RPMI8226 (cell line): ENCODE measurements at places on chromosomes 3 and 15.

DNA sequence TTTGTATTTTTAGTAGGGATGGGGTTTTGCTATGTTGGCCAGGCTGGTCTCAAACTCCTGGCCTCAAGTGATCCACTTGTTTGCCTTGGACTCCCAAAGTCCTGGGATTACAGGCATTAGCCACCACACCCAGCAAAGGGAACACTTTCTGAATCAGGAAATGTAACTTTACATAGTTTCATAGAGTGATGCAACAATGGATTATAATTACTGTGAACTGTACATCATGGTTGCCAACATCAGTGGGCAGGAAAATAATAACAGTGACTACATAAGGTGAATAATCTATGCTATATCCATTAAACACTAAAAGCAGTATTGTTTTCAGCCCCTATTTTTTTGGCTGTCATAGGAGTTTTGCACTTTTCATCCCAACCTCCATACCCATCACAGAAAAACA, 5.0 kb upstream of the KPNA1 start:
- DNase-seq: no peak

DNA sequence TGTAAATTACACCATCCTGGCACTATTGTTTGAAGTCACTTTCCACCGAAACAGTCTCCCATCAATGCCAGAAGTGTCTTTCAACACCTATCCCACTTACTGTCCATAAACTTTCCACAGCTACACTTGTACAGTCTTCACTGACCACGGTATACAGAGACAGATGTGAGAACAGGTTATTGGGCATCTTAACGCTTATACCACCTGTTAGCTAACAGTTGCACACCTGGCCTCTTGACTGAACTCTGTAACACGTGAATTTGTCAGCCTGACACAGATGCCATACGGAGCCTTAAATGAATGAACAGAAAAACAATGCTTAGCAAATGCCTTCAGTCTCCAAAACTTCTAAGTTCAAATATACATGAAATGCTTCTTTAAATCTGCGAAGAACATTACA, 440.5 kb downstream of the SHQ1 start:
- no peak for DNase-seq

- no peak for DNase-seq
These were observed 51.2 kb upstream of the HERC1 start for GRCh38 chr15:63884953-63885352.

DNA sequence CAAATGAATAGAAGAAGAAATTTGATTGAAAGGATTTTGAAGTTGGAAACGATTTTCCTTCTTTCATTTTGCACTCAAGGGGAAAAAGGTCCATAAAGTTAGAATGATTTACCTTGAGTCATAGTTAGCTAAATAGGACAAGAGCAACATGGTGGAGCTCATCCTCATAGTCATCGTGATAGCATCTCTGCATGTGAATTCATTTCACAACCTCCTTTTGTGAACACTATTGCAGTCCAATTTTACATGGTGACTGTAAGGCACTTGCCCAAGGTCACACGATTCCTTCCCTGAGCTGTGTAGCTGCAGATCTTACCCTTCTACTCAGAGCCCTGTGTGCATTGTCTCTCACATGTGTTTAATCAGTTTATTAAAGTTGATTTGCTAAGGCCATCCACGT, 359.8 kb upstream of the C2CD4B start:
- DNase-seq: no peak

GRCh38 chr15:100847194-100847593, 32.4 kb upstream of the ALDH1A3 start:
- DNase-seq: no peak

DNA sequence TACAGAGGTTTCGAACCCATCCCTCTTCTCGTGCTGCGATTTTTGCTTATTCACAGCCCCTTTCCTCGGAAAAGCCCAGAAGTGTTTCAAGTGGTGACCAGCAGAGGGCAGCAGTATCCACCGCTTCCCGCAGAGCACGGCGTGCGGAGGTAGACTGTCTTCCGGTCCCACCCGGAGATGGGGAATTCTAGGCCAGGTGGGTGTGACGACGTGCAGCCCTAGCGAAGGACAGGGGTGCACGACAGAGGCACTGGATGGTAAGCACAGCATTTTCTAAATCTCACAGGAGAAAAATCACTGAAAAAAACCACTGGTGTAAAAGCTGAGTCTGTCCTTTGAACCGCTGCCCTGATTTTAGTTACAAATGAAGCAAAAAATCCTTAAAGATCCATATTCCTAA, 7.4 kb upstream of the PSMD6 start:
- peak; percentile 77 for DNase-seq

DNA sequence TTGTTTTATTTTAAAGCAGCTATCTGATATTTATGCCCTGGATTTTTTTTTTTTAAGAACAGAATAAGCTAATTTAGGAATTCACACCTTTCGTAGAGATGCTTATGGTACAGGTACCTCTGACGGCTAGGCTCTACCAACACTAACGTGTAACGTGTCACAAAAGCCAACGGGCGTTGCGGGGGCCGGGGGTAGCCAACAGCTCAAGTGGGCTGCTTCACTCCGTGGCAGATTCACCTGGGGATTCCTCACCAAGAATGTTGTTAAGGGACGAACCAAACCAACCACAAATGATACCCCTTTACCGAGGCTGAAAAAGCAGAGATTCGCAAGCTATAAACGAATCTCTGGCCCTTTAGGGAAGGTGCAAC, 1.0 kb downstream of the TMCC1 start:
- peak; percentile 32 for DNase-seq

DNA sequence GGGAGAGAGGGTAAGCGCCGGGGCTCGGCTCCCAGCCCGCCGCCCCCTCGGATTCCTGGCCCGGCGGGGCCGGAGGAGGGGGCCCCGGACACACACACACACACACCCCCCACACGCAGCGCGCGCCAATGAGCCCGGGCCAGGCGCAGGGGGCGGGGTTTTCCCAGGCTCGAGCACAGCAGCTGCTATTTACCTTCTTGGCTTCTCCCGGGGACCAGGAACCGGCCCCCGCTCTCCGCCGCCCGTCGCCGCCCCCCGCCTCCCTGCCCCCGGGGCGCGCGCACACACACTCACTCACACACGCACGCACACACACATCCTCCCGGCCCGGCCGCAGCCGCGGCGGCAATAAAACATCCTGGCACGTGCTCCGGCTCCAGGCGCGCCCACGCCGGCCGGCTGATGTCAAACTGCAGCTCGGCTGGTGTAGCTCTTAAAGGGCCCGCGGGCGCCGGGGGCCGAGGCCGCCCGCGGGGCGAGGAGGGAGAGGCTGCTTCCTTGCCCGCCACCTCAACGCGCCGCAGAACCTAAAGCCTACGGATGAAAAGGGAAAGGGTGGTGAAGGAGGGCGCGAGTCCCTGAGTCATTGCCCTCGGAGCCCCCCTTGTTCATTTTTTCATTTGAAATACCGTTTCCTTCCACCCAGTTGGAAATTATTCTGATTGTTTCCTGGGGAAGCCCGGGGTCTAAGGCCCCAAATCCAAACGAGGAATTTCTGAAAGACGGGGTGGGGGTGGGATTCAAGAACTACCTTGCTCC, 1.0 kb upstream of the HES1 start:
- DNase-seq: peak; percentile 96

GRCh38 chr15:55179141-55179540, 17.6 kb downstream of the RSL24D1 start:
- no peak for DNase-seq

DNA sequence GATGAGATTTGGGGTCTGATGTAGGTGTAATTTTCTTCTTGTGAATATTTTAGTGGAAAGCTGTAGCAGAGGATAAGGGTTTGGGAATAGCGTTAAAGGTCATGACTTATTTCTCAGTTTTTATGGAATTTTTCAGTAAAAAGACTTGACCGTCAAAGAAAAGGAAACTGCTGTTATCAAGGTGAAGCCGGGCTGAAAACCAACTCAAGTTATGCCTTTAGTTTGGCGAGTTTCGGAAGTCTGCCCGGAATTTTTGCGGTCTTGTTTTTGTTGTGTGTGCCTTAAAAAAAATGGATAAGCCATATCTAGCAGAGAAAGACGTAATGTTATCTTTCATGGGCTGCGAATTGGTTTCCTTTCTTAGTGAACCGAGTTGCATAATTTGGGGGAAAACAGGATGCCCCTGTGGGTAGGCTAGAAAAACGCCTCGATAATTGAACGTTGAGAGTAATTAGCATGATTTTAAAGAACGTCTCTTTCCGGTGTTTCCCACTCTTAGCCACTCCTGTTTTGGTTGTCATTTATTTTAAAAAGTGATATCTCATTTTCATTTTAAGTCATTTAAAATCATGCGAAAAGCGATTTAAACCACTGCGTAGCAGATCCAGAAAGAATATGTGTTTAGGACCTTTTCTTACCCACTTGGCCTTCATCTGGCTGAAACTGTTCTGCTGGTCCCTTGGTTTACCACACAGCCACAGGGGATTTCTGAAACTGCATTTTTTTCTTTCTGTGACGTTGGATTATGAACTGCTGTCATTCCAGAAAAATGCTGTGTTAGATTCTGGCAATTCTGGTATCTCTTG, 1.1 kb downstream of the NFKBIZ start:
- DNase-seq: peak; percentile 51

DNA sequence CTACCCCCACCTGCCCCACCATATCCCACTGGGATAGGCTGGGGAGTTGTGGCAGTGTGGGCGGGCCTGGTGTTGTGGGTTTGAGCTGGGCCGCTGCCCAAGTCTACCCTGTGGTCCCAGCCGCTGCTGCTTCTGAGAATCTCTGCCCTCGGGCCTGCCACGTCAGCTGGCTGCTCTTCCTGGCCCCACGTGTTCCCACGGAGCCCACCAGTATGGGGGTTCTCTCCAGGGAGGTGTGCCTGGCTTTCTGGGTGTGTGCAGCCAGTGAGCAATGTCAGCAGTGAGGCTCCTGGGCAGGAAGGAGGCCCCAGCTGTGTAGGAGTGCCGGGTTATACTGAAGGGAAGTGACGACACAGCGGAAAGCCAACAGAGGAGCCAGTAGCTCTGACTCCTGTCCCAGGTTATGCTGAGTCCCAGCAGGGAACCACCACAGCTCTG, 10.5 kb downstream of the GNAI2 start:
- DNase-seq: peak; percentile 87

- DNase-seq: no peak
These were observed 688.1 kb downstream of the ZNF385D start for GRCh38 chr3:21062831-21063294.

DNA sequence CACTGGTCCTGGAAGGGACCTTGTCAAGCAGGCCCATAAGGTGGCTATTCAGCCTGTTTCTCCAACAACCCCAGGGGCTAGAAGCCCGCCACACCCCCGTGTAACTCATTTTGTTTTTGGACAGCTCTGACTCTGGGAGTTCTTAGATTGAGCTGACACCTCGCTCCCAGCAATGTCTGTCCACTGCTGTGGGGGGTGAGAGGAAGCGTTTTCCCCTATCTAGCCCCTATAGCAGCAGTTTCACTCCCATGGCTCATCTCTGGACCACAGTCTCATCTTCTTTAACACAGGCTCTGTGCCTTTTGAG, 1.1 kb upstream of the PPP1R2 start:
- no peak for DNase-seq

GRCh38 chr3:150996731-150997130, 24.2 kb upstream of the CLRN1 start:
- DNase-seq: no peak

DNA sequence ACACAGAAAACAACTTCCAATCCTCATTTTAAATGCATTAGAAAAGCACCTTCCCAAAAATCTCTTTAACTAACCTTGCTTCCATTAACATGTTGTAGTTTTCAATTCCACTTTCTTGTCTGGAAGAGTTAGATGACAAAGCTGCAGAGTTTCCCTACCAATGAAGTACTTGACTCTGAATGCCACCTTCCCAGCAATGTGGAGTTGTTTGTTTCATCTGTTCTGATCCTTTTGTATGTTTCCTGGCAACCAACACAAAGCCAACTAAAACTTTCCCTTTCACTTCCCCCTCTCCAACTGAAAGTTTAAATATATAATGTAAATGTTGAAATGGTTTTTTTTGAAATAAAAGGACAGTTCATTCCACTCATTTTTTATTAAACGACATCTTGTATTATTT, at the start of gene WDR49:
TSS of gene WDR49 (minus strand) at position 183 of the 400 bp plus-strand sequence. CDS start 517 bp downstream, outside the sequence.
- DNase-seq: peak; percentile 13

DNA sequence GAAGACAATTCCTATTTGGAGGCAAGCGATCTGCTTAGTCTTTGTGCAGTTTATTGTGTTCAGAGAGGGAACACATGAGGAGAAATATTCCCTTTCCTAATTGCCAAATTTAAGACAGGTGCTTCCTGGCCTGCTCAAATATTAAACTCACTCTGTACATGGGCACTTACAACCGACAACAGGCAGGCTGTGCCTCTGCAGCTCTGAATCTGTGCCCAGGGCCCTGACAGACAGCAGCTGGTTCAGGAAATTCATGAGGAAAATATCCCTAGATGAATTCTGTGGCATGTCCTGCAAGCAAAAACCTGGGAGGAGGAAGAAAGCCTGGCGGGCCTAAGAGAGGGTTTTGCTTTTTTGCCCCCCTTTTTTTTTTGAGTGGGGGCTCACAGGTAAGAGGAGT, 169.3 kb upstream of the TRIM42 start:
- DNase-seq: no peak

DNA sequence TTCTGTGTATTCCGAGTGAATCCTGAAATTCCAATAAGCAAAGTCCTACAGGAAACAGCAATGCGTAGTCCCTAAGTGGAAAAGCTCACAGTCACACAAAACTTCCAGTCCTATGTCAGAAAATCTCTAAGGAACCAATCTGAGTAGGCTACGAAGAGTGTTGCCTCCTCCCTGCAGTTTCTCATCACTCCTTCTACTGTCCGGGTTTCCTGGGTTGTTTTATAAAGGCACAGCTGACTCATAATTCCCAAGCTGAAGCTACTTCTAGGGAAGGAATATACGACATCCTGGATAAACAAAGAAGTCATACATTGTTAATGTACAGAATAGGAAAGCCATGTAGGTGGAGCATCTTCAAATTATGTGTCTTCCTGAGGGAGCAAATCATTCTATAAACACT, 65.7 kb upstream of the RGMA start:
- no peak for DNase-seq

GRCh38 chr3:127970966-127971592, 56.0 kb downstream of the KBTBD12 start:
- DNase-seq: peak; percentile 51

DNA sequence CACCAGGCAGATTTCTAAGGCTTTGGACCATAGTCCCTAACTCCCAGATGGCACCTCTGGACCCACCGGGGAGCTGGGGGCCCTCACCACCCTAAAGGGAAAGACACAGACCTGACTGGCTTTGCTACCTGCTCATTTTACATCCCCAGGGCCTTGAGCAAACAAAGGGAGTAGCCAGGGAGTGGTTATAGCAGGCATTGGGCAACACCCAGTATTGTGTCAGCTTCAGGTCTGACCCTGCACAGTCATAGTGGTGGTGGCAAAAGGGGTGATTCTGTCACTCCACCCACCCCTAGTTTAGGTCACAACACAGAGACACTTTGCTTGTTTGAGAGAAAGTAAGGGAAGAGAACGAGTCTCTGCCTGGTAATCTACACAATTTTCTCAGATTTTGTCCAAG, 352.5 kb downstream of the DIPK2A start:
- no peak for DNase-seq

DNA sequence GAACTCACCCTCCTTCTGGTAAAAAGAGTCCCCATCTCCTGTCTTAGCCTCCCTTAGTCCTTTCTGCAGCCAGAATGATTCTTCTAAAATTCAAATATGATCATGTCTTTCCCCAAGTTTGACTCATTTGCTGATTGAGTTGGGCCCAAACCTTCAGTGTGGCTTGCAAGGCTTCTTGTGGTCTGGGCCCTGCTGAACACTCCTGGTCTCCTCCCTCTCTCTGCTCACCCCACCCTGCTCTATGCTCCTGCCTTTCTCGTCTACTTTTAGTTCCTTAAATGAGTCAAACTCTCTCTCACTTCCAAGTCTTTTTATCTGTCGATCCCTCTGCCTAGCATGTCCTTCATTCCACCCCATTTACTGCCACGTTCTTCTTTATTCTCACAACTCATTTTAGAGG, 72.6 kb downstream of the CCR1 start:
- peak; percentile 11 for DNase-seq

- no peak for DNase-seq
These were observed 15.9 kb downstream of the PSTPIP1 start for GRCh38 chr15:77010857-77011256.
